ENCODE measurements at places on chromosomes 2 and 18. TPM values are rescaled to one million over a fixed set of nuclear protein-coding genes. Genes with fewer than 3 reads are reported as not detected.

- DNase-seq, result no peak
These were observed 251.0 kb downstream of the NDUFA10 start for GRCh38 chr2:239774142-239774462.

GRCh38 chr2:20465716-20466394 lies 19.0 kb downstream of the RHOB start:
- DNase-seq, result no peak

DNA sequence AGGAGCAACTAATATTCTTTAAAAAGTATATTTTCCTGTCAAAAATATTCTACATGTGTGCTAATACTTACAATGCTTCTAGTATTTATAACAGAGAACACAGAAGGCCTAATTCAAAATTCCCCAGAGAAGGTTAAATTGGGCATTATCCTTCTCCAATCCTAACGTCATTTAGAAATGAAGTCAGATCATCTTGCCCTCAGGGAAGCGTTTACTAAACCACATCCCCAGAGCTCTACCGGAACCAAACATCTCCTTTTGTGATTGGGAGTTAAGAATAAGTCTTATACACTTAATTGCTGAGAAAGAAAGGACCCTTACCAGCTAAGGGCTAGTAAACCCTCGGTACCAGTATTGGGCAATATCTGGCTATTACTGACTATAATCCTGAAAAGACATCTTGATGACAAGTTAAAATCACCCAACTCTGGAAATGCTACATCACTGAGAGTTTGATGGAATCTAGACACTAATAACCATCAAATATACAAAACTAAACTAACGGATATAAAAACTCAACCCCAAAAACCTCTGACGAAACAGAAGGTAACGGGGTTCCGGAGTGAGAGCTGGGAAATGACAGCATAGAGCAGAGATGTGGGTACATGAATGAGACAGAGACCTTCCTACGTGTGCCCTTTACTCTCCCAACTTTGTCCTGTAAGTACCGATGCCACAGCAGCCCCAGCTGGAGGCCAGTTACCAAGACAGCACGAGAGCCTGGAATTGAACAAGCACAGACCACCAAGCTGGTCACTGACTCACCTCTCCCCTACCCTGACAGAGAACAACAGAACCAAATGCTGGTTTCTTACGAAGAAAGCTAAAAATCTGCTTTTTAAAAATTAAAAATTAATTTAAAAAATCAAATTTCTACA lies 35.0 kb downstream of the WDSUB1 start:
- no peak for DNase-seq

GRCh38 chr18:60047556-60047955 lies 147.8 kb downstream of the PMAIP1 start:
- DNase-seq, result no peak

GRCh38 chr2:168191955-168192785 lies 55.2 kb downstream of the STK39 start:
- DNase-seq, result no peak

DNA sequence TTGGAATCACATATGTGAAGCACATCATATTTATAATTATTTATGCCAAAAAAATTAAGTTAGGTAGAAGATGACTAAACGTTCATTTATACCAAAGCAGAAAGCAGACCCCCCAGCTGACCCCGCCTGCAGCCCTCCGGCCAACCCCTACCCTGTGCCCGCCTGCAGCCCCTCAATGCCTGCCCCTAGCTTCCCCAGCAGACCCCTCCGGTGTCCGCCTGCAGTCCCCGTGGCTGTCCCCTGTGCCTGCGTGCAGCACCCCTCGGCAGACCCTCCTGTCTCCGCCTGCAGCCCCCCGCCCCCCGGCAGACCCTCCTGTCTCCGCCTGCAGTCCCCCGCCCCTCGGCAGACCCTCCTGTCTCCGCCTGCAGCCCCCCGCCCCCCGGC lies 136.2 kb downstream of the NFATC1 start:
- DNase-seq, result no peak

GRCh38 chr2:219291394-219291793 lies 12.2 kb downstream of the DNAJB2 start:
- no peak for DNase-seq

- DNase-seq, result no peak
These were observed 688 bp upstream of the ARHGAP28 start for GRCh38 chr18:6728809-6729246.

DNA sequence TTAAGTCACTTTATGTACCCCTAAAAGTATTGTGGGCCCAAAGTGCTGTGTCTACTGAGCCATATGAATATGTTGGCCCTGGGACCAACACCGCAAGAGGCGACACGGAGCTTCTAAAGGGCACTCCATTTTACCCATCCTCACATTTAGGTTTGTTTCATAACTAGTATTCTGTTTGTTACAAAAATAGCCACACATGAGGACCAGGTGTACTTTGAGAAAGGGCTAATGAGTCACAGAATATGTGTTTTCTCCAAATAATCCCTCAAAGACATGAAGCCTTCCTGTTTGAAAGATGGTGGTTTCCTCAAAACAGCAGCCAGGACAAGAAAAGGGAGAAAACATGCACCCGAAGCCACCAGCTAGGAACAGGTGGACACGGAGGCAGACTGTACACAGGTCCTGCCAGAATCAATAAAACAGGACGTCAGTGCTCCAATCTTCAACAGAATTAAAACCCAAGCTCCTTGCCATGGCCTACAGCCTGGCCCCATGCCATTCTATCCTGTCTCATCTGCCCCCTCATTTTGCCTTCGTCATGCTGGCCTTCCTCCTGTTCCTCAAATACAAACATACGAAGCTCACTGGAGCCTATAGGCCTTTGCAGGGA lies 21.8 kb upstream of the GRB14 start:
- no peak for DNase-seq

DNA sequence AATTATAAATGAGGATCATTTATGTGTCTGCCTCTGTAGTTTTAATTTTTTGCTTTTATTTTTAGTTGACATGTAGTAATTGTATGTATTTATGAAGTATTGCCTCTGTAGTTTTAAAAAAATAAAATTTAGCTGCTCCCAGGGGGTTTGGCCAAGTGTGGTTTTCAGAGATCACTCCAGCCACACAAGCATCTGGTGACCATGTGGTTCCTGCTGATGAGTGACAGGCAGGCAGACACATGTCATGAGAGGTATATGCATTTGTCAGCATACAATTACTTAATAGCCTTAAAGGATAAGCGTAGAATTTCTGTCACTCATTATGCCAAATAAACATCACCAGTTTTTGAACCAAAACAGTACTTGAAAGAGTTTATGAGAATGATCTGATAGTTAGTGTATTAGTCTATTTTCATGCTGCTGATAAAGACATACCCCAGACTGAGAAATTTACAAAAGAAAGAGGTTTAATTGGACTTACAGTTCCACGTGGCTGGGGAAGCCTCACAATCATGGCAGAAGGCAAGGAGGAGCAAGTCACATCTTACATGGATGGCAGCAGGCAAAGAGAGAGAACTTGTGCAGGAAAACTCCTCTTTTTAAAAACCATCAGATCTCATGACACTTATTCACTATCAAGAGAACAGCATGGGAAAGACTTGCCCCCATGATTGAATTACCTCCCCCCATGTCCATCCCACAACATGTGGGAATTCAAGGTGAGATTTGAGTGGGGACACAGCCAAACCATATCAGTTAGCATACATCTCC lies 29.6 kb downstream of the MREG start:
- DNase-seq, result no peak

DNA sequence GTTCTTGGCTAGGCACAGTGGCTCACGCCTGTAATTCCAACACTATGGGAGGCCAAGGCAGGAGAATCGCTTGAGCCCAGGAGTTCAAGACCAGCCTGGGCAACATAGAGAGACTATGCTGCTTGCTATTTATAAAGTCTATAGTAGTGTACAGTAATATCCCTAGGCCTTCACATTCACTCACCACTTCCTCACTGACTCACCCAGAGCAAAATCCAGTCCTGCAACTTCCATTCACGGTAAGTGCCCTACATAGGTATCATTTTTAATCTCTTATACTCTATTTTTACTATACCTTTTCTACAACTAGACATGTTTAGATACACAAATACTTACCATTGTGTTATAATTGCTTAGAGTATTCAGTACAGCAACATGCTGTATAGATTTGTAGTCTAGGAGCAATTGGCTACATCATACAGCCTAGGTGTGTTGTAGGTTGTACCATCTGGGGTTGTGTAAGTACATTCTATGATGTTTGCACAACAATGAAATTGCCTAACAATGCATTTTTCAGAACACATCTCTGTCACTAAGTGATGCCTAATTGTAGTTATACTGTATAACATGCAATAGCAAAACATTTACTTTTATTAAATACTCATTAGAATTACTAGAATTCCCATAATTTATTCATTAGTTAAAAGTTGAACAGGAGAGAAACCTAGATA lies 8.8 kb downstream of the DHX57 start:
- DNase-seq, result no peak

GRCh38 chr2:101502095-101502494 lies 27.2 kb upstream of the RFX8 start:
- no peak for DNase-seq

DNA sequence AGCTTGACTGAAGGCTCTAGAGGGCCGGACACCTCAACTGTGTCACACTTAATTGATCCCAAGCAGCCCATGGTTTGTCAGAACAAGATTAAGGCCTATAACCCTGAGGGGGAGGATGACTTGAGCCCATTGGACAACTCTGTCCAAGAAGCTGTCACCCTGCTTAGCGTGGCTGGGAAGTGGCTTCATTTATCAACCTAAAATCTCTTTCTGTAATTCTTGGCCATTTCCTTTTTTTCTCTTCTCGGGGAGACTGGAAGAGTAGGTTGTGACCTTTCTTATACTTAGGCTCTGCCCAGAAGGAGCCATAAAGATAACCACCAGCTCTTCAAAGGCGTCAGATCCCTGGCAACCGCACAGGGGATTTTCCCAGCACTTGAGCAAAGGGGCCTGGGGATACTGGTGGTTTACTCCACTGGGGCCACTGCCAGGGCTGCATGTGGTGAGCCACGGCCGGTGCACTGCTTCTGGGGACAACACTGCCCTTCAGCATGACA lies 265.5 kb downstream of the CYRIA start:
- peak; percentile 64 for DNase-seq

The ADGRF3 gene
- total RNA-seq, result not detected

The SERTAD2 gene
- 14.7 TPM for total RNA-seq

The ACVR2A gene
- total RNA-seq, result 10.3 TPM

The SP140 gene
- total RNA-seq, result 0.99 TPM

The TMEM178A gene
- 2.0 TPM for total RNA-seq

The SNED1 gene
- total RNA-seq, result 31.9 TPM
